Erythroblast (primary cell): ENCODE measurements at places on chromosomes 1 and 21.

DNA sequence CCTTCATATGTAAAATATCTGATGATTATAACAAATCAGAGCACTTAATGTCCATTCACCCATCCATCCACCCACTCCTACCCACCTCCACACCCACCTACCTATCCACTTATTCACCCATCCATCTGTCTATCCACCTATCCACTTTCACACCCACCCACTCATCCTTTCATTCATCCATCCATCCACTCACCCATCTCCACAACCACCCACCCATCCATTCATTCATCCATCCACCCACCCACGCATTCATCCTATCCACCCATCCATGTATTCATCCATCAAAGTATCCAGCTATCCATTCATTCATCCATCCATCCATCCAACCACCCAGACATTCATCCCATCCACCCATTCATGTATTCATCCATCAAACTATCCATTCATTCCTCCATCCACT lies 466.1 kb downstream of the AJAP1 start:
- no peak for DNase-seq

DNA sequence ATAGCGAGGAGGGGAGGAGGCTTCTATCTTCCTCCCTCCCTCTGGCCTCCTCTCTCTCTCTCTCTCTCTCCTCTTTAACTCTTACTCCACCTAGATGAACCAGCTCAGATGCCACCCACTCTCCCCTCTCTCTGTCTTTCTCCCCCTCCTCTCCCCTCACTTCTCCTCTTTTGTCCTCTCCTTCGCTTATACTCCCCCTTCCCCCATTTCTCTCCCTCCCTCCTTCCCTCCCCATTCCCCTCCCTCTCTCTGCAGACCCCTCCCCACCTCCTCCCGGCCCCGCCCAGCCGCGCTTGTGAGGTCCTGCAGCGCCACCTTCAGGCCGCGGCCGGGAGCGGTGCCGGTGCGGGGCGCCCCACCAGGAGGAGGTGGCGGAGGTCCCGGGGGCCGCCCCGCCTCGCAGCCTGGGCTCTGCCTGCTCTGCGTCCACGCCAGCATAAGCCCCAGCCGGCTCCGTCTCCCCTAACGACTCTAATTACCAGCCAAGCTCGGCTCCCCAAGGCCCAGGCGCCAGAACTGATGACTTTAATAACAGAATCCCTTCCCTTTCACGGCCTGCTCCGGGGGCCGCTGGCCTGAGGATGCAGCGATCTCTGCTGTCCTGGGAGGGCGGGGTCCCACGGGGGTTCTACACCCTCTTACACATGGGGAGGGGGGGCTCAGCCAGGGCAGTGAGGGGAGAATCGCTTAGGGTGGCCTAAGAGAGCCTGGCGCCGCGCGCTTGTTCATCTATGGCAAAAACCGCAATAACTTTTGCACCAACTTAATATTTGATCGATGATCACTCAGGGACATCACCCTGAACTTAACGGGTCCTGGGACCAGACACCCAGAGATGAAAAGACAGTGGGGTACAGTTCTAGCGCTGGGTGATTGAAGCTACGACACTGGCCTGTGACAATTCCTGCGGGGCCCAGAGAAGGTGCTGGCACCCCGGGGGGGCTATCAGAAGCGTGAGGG lies 637.3 kb downstream of the MATN1 start:
- peak; percentile 37 for DNase-seq

DNA sequence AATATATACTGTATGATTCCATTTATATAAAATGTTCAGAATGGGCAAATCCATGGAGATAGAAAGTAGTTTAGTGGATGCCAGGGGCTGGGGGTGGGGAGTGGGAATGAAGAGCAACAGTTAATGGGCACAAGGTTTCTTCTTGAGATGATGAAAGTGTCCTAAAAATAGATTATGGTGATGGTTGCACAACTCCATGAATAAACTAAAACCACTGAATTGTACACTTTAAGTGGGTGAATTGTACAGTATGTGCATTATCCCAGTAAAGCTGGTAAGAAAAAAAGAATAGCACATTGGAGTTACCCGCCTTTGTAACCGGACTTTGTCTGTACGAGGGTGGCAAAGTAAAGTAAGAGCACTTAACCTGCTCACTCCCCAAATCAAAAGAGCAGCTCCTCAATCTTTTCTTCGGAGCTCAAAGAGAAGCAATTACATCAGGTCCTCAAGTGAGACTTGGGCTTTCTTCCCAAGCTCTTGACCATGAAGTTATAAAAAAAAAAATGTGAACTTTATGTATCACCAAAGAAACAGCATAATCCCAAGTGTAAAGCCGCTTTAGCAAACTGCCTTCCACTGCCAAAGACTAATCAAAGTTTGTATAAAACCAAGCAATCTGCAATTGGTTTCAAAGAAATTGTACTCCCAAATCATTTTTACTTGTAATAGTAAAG lies 32.1 kb downstream of the ALDH9A1 start:
- no peak for DNase-seq

GRCh38 chr1:175566247-175566646 lies 177.1 kb downstream of the TNR start:
- no peak for DNase-seq

GRCh38 chr1:31855038-31855845 lies 39.4 kb upstream of the SPOCD1 start:
- no peak for DNase-seq

DNA sequence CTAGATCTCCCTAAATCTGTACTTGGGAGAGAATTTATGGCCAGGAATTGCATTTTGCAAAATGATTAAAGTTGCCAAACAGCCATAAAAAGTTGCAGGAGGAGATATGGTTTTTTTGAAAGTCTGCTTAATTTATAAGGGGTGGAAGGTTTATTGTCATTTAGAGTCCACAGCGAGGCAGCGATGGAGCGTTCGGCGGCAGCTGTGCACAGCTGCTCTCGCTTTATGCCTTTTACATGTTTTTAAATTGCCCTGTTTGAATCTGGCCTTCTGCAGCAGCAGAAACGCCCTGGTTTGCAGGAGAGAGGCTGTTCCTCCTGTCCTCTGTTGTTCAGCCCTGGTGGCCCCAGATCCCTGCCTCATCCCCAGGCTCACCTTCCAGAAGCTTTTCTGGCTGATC lies 144.9 kb upstream of the POU3F1 start:
- DNase-seq, result no peak

DNA sequence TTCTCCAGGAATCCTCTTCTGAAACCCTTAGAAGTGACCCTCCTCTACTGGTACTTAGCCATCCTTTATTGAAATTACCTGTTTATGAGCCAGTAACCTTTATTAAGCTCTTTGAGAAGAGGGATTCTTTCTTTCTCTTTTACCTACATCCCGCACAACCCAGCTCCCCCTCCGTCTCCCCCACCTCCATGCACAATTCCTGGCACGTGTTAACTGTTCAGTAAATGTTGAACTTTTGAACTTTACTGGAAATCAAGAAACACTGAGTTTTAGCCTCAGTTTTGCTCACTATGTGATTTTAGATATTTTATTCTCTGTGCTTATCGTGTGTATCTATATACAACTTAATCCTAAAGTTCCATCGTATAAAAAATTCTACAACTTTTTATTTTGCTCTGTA lies 1.8 kb downstream of the TMED5 start:
- no peak for DNase-seq

DNA sequence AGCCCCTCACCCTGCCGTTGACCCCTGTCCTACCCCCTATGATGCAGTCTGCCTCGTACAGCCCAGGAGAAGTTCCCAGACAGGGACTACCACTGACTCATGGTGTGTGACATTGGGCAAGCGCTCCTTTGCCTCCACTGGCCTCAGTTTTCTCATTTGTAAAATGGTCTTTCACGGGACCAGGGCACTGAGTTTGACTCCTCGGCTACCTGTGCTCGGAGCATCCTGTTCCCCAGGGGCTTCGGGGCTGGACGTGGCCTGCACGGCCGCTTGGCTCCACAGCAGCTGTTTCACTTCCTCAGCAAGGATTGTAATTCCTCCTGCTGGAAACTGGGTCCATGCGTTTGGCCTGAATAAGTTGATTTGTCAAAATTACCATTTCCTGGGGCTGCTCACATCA lies 277.3 kb downstream of the MATN1 start:
- DNase-seq, result no peak

DNA sequence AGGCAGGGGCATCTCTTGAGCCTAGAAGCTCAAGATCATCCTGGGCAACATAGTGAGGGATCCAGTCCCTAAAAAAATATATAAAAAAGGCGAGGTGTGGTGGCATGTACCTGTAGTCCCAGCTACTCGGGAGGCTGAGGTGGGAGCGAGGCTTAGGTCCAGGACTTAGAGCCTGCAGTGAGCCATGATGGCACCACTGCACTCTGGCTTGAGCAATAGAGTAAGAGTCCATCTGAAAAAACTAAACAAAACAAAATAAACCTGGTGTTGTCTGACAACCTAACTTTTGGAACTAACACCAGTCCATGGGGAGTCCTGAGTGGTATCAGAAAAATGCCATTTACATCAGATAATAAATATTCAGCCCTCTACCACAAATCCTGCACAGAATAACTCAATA lies 110.1 kb upstream of the NRIP1 start:
- DNase-seq, result no peak

GRCh38 chr1:245843101-245843500 lies 664.0 kb downstream of the SMYD3 start:
- no peak for DNase-seq

DNA sequence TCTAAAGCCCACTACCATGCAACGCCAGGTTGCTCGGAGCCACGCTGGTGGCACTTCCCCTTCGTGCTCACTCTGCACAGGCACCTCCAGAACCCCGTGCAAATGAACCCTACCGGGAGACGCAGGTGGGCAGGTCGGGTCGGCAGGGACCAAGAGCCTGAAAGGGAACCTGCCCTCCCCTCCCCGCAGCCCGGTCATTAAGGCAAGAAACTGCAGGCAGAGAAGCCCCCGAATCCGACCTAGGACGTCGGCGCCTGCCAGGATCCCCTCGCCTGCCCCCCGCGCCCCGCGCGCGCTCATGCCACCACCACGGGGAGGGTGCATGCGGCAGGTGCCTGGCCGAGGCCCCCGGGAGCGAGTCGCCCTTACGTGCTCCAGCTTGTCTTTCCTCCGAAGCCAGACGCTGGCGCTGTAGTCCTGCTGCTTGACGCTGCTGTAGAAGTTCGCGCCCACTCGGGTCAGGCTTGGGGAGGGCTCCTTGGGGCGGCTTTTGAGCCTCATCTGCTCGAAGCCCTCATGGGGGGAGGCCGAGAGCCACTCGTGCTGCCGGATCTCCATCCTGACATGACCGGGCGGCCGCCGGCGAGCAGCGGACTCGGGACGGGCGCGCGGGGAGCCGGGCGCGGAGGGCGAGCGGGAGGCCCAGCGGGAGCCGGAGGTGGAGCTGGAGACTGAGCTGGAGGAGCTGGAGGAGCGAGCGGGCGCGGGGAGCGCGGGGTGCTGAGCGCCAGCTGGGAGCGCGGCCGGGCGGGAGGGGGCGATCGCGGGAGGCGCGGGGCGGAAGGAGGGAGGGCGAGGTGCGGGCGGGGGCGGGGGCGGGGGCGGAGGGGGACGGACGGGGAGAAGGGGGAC lies 552 bp downstream of the PLD5 start:
- DNase-seq, result no peak

DNA sequence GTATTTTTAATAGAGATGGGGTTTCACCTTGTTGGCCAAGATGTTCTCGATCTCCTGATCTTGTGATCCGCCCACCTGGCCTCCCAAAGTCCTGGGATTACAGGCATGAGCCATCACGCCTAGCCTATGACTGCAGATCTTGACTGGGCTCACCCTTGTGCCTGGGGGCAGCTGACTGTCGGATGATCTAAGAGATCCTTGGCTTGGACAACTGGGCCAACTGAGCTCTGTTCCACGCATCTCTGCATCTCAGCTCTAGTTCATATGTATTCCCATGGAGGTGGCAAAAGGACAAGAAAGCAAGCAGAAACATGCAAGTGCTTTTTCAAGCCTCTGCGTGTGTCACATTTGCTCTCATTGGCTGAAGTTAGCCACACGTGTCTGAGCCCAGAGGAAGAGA lies 75.8 kb upstream of the SELENON start:
- DNase-seq, result no peak

- no peak for DNase-seq
These were observed 161.2 kb upstream of the NFIA start for GRCh38 chr1:60921175-60921574.

- DNase-seq, result peak; percentile 15
These were observed 2.0 kb upstream of the NID1 start for GRCh38 chr1:236066828-236067386.

GRCh38 chr1:150537732-150538684 lies 11.2 kb upstream of the ADAMTSL4 start:
- DNase-seq, result no peak
